Eye (tissue), 1 donor: ENCODE measurements at places on chromosomes 1 and 21.
A peak's percentile ranks its signal among the peaks of the same experiment; 100 is the strongest.

DNA sequence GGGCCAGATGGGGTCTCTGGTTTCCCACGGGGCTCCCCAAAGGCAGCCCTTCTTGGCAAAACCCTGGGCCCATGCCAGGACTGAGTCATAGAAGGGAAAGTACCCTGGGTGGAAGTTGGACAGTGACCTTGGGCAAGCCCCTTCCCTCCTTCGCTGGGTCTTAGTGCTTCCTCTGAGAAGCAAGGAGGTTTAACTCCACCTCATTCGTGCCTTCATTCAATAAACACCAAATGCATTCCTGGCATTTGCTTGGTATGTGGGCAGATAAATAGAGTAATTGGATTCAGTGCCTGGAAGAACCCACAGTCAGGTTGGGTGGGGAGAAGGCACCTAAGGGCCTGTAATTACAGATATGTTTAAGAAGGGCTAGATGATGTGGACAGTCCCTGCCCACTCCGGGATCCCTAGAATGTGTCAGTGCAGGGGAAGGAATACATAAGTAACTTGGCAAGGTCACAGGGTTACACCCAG, 36.3 kb upstream of the CITED4 start:
- no peak for DNase-seq

DNA sequence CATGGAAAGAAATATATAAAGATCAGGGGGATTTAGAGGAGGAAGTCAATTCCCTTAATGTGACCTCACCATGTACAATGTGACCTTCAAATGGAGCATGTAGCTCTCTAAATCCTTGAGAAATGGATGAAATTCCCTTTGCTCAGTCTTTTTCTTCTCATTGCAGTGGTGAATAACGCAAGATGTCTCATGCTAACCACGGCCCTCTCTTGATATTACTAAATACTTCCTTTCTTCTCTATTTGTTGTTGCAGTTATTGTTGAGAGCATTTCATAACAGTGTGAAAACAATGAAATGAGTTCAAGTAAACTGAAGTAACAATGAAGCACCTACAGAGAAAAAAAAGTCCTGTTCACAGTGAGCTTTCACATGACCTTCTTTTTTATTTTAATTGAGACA, 55.6 kb downstream of the ZNF281 start:
- no peak for DNase-seq

- no peak for DNase-seq
These were observed 146.8 kb upstream of the B3GALT2 start for GRCh38 chr1:193333166-193333565.

DNA sequence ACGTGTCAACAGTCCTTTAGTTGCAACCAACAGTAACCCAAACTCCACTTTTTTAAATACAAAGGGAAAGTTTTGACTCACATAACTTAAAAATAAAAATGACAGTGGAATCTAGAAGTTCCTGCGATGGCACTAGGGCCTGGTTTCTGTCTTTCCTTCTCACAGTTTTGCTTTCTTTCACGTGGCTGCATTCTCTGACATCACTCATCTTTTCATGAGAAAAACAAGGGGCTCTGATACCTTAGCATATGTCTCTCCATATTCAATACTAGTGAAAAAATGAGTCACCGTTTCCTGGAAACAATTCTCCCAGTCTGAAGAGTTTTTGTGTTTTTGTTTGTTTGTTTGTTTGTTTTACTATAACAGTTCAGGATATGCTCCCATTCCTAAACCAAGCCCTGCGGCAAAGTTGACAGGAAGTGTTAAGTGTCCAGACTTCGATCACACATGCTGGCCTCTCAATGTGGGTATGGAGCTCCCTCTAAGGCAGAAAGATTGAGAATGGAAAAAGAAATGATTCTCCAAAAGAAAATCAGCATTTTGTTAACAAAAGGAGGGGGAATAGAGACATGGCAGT, 483.3 kb downstream of the TTLL7 start:
- DNase-seq = no peak

DNA sequence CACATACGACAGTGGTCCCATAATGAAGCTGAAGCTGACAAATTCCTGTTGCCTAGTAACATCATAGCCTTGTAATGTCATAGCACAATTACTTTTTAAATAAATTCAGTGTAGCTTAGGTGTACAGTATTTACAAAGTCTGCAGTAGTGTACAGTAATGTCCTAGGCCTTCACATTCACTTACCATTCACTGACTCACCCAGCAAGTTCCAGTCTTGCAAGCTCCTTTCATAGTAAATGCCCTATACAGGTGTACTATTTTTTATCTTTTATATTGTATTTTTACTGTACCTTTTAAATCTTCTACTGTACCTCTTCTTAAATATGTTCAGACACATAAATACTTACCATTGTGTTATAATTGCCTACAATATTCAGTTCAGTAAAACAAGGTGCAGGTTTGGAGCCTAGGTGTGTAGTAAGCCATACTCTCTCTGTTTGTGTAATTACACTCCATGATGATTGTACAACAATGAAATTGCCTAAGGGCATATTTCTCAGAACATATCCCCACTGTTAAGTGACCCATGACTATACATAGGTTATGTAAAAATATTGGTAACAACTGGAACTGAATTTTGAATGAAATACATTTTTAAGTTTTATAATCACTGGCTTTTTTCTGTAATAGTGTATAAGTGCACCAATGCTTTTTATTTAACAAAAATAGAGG, 33.5 kb upstream of the ADAM30 start:
- no peak for DNase-seq

- DNase-seq = no peak
These were observed 85.8 kb upstream of the ZNF648 start for GRCh38 chr1:182147136-182147820.

GRCh38 chr1:26225033-26225831, 8.8 kb upstream of the CEP85 start:
- DNase-seq = peak; percentile 85

GRCh38 chr1:6969762-6970161, 184.5 kb downstream of the CAMTA1 start:
- DNase-seq = no peak

DNA sequence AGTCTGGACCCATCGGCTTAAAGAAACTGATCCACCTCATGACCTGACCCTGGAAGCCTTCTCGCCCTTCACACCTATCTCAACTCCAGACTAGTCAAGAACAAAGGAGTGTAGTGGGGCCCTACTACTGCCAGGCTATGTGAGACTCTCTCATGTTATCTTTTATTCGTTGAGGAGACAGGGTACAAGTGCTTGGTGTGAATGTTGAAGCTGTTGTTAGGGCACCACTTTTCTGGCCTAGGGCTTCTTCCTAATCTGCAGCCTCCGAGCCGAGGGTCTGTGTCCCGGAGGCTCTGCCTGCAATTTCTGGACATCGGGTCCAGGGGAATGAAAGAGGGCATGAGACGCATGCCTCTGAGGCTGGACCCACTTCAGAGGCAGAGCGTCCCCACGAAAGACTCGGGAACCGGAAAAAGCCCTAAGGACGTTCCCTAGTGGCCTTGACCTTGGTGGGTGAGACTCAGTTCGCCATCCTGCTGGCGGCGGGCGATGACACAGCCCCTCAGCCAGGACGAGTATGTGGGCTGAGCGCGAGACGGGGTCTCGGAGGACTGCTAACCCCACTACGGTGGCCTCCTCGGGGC, 671 bp downstream of the DNAJC11 start:
- no peak for DNase-seq

- DNase-seq = peak; percentile 6
These were observed 1.2 kb downstream of the UBR4 start for GRCh38 chr1:19208710-19209438.

GRCh38 chr1:80540149-80540548, 1260.6 kb upstream of the ADGRL2 start:
- DNase-seq = no peak
